Small intestine (tissue), 16 donors: ENCODE measurements at places on chromosomes 12 and 14. TPM values are rescaled to one million over a fixed set of nuclear protein-coding genes. Genes with fewer than 3 reads are reported as not detected.
A peak's percentile ranks its signal among the peaks of the same experiment; 100 is the strongest.

C12orf50 gene
- polyA plus RNA-seq, result 0.04 TPM

LALBA gene
- polyA plus RNA-seq, result not detected

KRT86 gene
- 0.84 TPM for polyA plus RNA-seq

BBOF1 gene
- polyA plus RNA-seq, result 2.4 TPM

DNA sequence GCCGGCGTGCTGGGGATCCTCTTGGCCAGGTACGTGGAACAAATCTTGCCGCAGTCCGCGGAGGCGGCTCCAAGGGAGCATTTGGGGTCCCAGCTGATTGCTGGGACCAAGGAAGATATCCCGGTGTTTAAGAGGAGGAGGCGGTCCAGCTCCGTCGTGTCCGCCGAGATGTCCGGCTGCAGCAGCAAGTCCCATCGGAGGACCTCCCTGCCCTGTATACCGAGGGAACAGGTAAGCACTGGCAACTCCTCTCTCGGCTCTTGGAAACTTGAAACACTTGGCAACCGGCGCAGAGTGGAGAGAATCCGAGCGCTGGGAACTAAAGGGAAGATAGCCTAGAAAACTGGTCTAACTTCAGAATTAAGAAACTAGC is 1.7 kb downstream of the PDE3A start:
- no peaks in the 10 kb centered on the region for H3K36me3 ChIP-seq
- H3K27ac ChIP-seq, result peak overlapping the region; percentile 87
- no peaks in the 10 kb centered on the region for H3K4me1 ChIP-seq
- H3K4me3 ChIP-seq, result peak overlapping the region; percentile 84

DNA sequence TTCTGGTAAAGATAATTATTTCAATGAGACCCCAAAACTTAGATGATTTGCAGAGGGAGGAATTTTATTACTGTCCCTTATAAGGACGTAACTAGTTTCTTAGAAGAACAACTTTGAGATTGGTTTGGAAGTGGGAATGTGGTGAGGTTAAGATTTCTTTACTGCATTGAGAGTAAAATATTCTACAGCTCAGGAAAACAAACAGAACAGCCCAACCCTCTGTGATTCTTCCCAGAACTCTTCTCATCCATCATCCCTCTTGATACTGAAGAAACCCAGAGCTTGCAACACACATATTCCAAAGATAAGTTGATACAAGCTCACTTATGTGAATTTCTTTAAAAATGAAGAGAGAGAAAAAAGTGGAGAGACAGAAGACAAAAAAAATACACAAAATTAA is 234.2 kb downstream of the CRADD start:
- no peaks in the 10 kb centered on the region for H3K27me3 ChIP-seq
- H3K4me3 ChIP-seq, result no peak overlapping the region
- H3K4me1 ChIP-seq, result peaks cover 10% of the 10 kb centered on the region
- no peaks in the 10 kb centered on the region for H3K36me3 ChIP-seq
- H3K27ac ChIP-seq, result no peak overlapping the region

- H3K4me1 ChIP-seq, result no peaks in the 10 kb centered on the region
- no peaks in the 10 kb centered on the region for H3K36me3 ChIP-seq
- H3K27me3 ChIP-seq, result no peaks in the 10 kb centered on the region
- H3K27ac ChIP-seq, result no peak overlapping the region
- H3K4me3 ChIP-seq, result no peak overlapping the region
These were observed 175.4 kb downstream of the UNC79 start for GRCh38 chr14:93606091-93606490.

DNA sequence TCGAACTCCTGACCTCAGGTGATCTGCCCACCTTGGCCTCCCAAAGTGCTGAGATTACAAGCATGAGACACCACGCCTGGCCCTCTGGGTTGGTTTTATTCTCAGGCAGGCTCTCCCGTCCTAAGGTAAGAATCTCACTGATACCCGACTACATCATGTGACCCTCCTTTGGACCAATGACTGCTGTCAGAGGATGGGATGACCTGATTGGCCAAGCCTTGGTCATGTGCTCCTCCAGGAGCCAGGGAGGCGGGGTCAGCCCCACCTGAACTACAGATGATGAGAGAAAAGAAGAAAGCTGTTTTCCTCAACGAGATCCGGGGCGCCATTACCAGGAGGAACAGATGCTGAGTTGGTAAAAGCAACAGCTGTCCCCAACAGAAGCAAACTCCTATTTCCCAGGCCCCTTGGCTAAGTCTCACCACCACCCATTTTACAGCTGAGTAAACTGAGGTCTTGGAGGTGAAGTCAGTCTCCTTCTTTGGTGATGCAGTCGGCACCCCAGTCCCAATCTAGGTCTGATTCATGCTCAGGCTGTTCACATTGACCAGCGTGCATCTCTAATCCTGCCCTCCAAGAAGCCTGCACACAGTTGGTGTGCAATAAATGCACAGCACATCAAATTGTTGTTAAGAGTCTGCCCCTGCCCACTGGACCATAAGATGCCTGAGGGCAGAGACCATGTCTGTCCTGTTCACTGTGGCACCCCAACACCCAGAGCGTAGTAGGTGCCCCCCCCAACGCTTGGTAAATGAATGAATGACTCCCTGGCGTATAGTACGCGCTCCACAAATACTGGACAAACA is 118.8 kb downstream of the SCARB1 start:
- no peaks in the 10 kb centered on the region for H3K27me3 ChIP-seq
- no peaks in the 10 kb centered on the region for H3K36me3 ChIP-seq
- H3K4me1 ChIP-seq, result no peaks in the 10 kb centered on the region

- no peak for DNase-seq
- no peaks in the 10 kb centered on the region for H3K4me1 ChIP-seq
- no peaks in the 10 kb centered on the region for H3K36me3 ChIP-seq
- H3K27ac ChIP-seq, result no peak overlapping the region
- no peak overlapping the region for H3K4me3 ChIP-seq
These were observed 3.0 kb upstream of the CLEC2B start for GRCh38 chr12:9872162-9872561.

- no peak overlapping the region for H3K27ac ChIP-seq
- no peaks in the 10 kb centered on the region for H3K27me3 ChIP-seq
- H3K4me3 ChIP-seq, result no peak overlapping the region
- peak; percentile 7 for DNase-seq
- no peaks in the 10 kb centered on the region for H3K4me1 ChIP-seq
- no peaks in the 10 kb centered on the region for H3K36me3 ChIP-seq
These were observed 21.9 kb downstream of the RNFT2 start for GRCh38 chr12:116759783-116760621.

DNA sequence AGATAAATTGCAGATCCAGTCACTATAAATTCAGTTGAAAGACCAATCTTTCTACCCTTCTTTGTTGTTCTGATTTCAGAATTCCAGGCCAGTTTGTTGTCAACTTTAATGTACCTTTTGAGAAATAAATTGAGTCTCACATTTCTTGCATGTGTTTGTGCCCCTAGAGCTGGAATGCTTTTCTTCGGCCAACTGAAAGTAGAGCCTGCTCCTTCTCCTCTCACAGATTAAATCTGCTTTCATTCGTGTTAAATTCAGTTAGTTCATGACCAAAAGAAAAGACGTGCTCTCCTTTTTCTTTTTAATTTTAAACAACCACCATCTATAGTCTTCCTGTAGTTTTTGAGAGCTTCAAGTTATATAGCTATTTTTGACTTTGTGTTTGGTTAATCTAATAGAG is 22.9 kb downstream of the SOCS2 start:
- H3K27ac ChIP-seq, result no peak overlapping the region
- no peak for DNase-seq
